ENCODE measurements at places on chromosomes 1 and 21. TPM values are rescaled to one million over a fixed set of nuclear protein-coding genes. Genes with fewer than 3 reads are reported as not detected.
A peak's percentile ranks its signal among the peaks of the same experiment; 100 is the strongest.

GRCh38 chr1:86537928-86538695, 8.8 kb upstream of the CLCA4 start:
- H3K4me1 ChIP-seq, result no peaks in the 10 kb centered on the region
- H3K4me3 ChIP-seq, result no peak overlapping the region
- no peak overlapping the region for H3K27ac ChIP-seq
- no peak for DNase-seq
- H3K27me3 ChIP-seq, result peaks cover 17% of the 10 kb centered on the region

Gene KRTAP27-1
- not detected for total RNA-seq

DNA sequence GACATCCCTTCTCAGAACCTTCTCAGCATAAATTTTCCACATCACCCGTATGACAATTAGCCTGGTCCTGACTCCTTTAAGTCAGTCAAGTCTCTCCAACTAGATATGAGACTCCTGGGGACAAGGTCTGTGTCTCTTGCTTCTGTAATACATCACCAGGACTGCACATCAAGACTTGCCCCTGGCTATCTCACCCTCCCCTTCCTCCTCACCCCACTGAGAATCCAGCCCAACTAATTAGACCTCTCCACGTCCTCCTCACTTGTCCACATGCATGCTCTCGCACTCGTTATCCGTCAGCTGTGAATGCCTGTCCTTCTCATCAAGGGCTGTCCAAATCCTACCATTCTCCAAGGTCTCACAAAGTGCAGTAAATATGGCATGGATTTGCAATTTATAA, 542.8 kb downstream of the PTPRU start:
- no peak for DNase-seq
- H3K36me3 ChIP-seq, result no peaks in the 10 kb centered on the region
- H3K27me3 ChIP-seq, result peaks cover 31% of the 10 kb centered on the region
- no peak overlapping the region for H3K27ac ChIP-seq

DNA sequence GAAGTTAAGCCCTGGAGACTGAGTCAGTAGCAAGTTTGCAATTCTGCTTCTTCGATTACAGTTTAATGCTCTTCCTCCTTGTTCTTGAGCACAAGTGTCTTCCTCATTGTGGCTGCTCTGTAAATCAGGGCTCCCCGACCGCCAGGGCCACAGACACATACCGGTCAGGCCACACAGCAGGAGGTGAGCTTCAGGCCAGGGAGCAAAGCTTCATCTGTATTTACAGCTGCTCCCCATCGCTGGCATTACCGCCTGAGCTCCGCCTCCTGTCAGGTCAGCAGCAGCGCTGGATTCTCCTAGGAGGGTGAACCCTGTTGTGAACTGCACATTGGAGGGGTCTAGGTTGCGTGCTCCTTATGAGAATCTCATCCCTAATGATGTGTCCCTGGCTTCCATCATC, 1.7 kb upstream of the TRAPPC10 start:
- H3K36me3 ChIP-seq, result peaks cover 16% of the 10 kb centered on the region
- H3K4me3 ChIP-seq, result no peak overlapping the region
- H3K27me3 ChIP-seq, result no peaks in the 10 kb centered on the region
- peaks cover 34% of the 10 kb centered on the region for H3K4me1 ChIP-seq
- no peak for DNase-seq

Gene CCDC24
- total RNA-seq, result 1.3 TPM

Gene AADACL4
- total RNA-seq, result not detected

GRCh38 chr1:12539320-12539704, 78.7 kb downstream of the DHRS3 start:
- peaks cover 12% of the 10 kb centered on the region for H3K27me3 ChIP-seq
- no peak overlapping the region for H3K27ac ChIP-seq
- H3K4me1 ChIP-seq, result peaks cover 11% of the 10 kb centered on the region
- peaks cover 23% of the 10 kb centered on the region for H3K36me3 ChIP-seq
- no peak for DNase-seq

- H3K27me3 ChIP-seq, result peaks cover 4% of the 10 kb centered on the region
- no peak overlapping the region for H3K27ac ChIP-seq
- H3K36me3 ChIP-seq, result no peaks in the 10 kb centered on the region
- DNase-seq, result no peak
- no peaks in the 10 kb centered on the region for H3K4me1 ChIP-seq
These were observed 129.3 kb downstream of the CACHD1 start for GRCh38 chr1:64599242-64599641.

DNA sequence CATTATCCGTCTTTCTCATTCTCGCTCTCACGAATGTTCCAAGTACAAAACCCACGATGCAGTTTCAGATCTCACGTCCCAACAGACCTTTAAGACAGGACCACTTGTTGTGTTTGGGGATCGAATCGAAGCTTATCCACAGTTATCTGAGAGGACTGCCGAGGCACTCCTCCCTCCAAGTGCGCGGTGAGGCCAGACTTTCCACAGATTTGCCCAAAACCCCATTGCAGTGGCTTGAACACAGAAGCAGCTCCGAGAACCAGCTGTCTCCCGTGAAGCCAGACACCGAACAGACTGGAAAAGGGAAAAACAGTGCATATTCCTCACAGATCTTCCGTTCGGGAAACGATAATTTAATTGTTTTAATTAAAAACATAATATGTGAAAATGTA, 46.5 kb upstream of the COL6A2 start:
- H3K4me1 ChIP-seq, result peaks cover 2% of the 10 kb centered on the region
- no peak for DNase-seq

DNA sequence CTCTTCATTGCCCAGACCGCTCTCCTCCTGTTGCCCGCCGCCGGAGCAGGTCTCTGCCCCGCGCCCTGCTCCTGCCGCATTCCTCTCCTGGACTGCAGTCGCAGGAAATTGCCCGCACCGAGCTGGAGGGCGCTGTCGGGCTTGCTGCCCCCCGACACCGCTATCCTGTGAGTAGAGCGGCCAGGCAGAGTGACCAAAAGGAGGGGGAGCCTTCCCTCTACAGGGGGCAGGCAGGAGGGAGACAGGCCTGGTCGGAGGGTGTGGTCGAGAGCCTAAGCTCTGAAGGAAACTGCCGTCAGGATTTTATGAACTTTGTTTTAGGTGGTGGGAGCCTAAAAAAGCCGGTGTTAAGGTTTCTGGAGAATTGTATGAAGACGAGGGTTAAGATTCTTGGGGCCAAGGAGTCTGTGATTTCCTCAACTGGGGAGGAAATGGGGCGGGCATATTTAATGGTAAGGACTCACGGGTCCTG, 517 bp downstream of the LRIG2 start:
- no peaks in the 10 kb centered on the region for H3K27me3 ChIP-seq
- H3K36me3 ChIP-seq, result peaks cover 11% of the 10 kb centered on the region
- H3K4me1 ChIP-seq, result peaks cover 20% of the 10 kb centered on the region
- DNase-seq, result no peak
- peak overlapping the region; percentile 92 for H3K27ac ChIP-seq

DNA sequence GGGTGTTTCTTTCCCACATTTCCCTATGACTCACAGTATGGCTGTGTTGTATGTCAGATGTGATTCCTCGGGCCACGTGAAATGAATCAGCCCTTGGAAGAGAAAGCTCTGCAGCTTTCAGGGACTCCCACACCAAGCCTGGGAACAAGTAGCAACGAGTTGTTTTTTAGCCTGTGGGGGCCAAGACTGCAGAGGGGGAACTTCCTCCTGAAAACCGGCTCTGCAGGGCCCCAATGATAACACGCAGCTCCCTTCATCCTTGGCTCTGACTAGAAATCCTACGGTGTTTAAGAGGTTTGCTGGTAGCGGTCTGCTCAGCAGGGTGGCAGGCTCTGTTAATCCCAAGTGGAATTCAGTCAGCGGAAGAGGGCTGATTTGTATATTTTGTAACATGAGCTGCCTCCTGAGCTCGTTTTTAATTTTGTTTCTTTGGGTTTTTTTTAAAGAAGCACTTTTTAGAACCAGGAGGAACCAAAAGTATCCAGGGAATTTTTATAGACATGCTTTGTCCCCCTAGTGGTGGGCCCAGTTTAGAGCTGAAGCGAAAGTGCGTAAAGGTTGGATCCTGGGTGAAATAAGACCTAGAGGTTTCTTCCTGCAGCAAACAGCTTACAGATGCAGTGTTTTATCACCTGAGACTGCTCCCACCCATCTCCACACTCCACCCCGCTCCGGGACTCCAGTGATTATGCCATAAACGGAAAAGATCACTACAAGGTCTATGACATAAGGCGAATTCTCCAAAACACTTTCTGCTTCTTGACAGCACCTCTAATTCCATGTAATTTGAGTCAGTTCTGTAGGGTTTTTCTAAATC, 48.8 kb downstream of the LAMC2 start:
- no peak overlapping the region for H3K27ac ChIP-seq
- H3K36me3 ChIP-seq, result no peaks in the 10 kb centered on the region
- peaks cover 12% of the 10 kb centered on the region for H3K27me3 ChIP-seq
- no peak for DNase-seq
- no peaks in the 10 kb centered on the region for H3K4me1 ChIP-seq

Gene OR2L8
- total RNA-seq, result not detected

- peaks cover 20% of the 10 kb centered on the region for H3K36me3 ChIP-seq
- no peak for DNase-seq
- peak overlapping the region; percentile 42 for H3K4me3 ChIP-seq
- peaks cover 75% of the 10 kb centered on the region for H3K4me1 ChIP-seq
- H3K27ac ChIP-seq, result peak overlapping the region; percentile 71
- no peaks in the 10 kb centered on the region for H3K27me3 ChIP-seq
These were observed 3.4 kb downstream of the MEF2D start for GRCh38 chr1:156497078-156497742.

GRCh38 chr1:34140011-34140676, 24.9 kb downstream of the CSMD2 start:
- DNase-seq, result no peak
- no peaks in the 10 kb centered on the region for H3K36me3 ChIP-seq
- H3K27me3 ChIP-seq, result no peaks in the 10 kb centered on the region
- H3K27ac ChIP-seq, result no peak overlapping the region

DNA sequence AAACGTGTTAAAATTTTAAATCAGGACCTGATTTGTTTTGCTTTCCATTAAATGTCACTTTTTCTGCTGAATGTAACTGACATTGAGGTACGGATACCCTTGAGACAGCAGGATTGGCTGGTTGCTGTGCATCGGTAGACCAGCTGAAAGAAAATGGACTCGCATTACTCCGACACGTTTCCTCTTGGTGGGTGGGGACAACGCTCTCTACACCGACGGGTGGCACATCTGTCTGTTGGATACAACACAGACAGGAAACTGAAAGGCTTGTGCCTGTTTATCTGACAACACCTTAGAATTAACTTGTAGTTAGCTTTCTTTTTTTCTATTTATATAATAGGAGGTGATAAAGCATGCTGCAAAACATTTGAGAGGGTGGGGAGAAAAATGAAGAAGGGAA, 19.4 kb downstream of the PRPF38A start:
- peak overlapping the region; percentile 55 for H3K4me3 ChIP-seq
- H3K27me3 ChIP-seq, result no peaks in the 10 kb centered on the region
- H3K27ac ChIP-seq, result peak overlapping the region; percentile 92
- peak; percentile 87 for DNase-seq
- peaks cover 35% of the 10 kb centered on the region for H3K36me3 ChIP-seq

GRCh38 chr1:53481456-53481855, 22.3 kb downstream of the DMRTB1 start:
- no peak overlapping the region for H3K4me3 ChIP-seq
- no peak for DNase-seq
- no peaks in the 10 kb centered on the region for H3K4me1 ChIP-seq
- H3K27ac ChIP-seq, result no peak overlapping the region
- peaks cover 10% of the 10 kb centered on the region for H3K27me3 ChIP-seq

Gene OR2W3
- not detected for total RNA-seq

- H3K4me1 ChIP-seq, result no peaks in the 10 kb centered on the region
- H3K36me3 ChIP-seq, result peaks cover 2% of the 10 kb centered on the region
- no peak overlapping the region for H3K4me3 ChIP-seq
- no peak overlapping the region for H3K27ac ChIP-seq
These were observed 51.5 kb upstream of the WNT2B start for GRCh38 chr1:112457241-112457640.

DNA sequence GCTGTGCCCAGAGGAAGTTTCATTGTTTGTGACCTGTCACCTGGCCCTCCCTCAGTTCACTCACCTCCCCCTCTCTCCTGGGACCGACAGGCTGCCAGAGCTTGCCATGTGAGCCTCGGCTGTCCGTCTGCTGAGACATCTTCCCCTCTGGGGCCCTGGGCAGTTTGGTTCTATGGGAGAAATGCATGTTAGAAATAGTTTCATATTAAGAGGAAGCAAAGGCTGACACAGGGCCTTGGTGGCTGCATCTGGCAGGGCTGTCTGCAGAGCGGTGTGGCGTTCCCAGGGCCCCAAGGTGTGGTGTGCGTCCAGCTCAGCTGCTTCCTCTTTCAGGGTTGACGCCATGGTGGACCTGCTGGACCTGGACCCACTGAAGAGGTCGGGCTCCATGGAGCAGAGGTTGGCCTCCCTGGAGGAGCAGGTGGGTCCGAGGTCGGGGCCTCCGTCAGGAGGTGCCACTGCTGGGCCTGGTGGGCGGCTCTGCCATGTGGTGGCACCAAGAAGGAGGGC, 31.9 kb upstream of the LRRC3 start:
- peaks cover 18% of the 10 kb centered on the region for H3K36me3 ChIP-seq
- no peak for DNase-seq
- H3K27me3 ChIP-seq, result no peaks in the 10 kb centered on the region
- H3K4me1 ChIP-seq, result no peaks in the 10 kb centered on the region

DNA sequence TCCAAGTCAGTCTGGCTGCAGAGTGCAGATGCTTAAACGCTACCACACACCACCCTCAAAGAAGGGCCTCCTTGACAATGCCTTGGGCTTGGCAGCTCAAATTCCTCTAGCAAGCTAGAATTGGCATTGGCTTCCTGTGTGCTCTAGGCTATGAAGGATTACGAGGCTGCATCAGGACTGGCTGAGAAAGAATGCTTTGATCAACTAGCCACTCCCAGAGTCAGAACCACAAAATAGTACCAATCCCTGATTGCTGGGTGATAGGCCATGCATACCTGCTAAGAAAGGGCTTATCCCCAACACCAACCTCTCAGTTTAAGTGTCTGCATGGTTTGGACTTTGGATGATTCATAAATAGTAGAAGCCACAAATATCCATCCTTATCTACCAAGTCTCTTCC, 504.9 kb downstream of the OMA1 start:
- H3K4me3 ChIP-seq, result no peak overlapping the region
- no peaks in the 10 kb centered on the region for H3K36me3 ChIP-seq
- H3K4me1 ChIP-seq, result no peaks in the 10 kb centered on the region
- no peak for DNase-seq
- no peaks in the 10 kb centered on the region for H3K27me3 ChIP-seq

Gene PLA2G2F
- not detected for total RNA-seq

GRCh38 chr1:85467929-85468540, 3.1 kb upstream of the DDAH1 start:
- peaks cover 38% of the 10 kb centered on the region for H3K27me3 ChIP-seq
- H3K27ac ChIP-seq, result no peak overlapping the region
- no peak overlapping the region for H3K4me3 ChIP-seq
- H3K36me3 ChIP-seq, result no peaks in the 10 kb centered on the region
- no peak for DNase-seq

DNA sequence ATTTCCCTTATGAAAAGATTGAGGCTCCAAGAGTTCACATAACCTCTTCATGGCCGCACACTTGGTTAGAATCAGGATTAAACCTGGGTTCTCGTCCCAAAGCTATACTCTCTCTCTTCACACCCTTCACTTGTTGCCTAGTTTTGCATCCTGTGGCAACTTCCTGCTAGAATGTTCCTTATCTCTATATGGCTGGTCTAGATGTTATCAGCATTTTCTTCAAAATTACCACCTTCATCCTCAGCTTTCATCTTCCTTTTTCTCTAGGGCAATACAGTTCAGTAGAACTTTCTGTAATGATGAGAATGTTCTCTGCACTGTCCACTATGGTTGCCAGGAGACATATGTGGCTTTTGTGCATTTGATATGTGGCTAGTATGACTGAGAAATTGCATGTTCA, 31.1 kb upstream of the BCAR3 start:
- H3K27me3 ChIP-seq, result peaks cover 6% of the 10 kb centered on the region
- peaks cover 14% of the 10 kb centered on the region for H3K36me3 ChIP-seq
- no peak overlapping the region for H3K27ac ChIP-seq
- peaks cover 86% of the 10 kb centered on the region for H3K4me1 ChIP-seq
- no peak for DNase-seq

GRCh38 chr1:27487966-27488884, 1.7 kb downstream of the WASF2 start:
- H3K36me3 ChIP-seq, result peaks cover 8% of the 10 kb centered on the region
- peak overlapping the region; percentile 90 for H3K27ac ChIP-seq
- peak overlapping the region; percentile 96 for H3K4me3 ChIP-seq
- H3K4me1 ChIP-seq, result peaks cover 38% of the 10 kb centered on the region

Gene RGS1
- total RNA-seq, result 35.7 TPM
